Stimulated activated CD8-positive, alpha-beta memory T cell treated with anti-CD3 and anti-CD28 coated beads, Interleukin-7, amount 100 ng/mL, for 1 hour (primary cell): ENCODE measurements at places on chromosomes 7 and 10.

DNA sequence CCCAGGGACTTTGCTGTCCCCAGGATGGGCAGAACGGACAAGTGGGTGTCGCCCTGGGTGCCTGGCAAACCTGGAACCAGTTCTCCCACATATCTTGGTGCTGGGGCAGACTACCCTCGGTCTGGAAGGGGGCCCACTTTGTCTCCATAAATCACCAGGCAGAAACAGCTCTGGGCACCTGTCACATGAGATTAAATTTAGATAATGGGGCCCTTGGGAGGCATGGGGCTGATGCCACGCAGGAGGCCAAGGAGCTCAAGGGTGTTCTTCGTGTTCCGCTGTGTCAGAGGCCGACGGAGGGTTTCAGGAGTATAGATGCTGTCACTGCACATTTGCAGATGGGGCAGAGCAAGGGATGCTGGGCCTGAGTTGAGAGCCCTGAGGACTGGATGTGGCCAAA lies 72.7 kb downstream of the TMEM130 start:
- DNase-seq, result no peak

GRCh38 chr10:86472061-86472460 lies 49.5 kb downstream of the WAPL start:
- DNase-seq, result no peak

GRCh38 chr7:79977481-79977880 lies 157.2 kb upstream of the GNAI1 start:
- DNase-seq, result no peak

DNA sequence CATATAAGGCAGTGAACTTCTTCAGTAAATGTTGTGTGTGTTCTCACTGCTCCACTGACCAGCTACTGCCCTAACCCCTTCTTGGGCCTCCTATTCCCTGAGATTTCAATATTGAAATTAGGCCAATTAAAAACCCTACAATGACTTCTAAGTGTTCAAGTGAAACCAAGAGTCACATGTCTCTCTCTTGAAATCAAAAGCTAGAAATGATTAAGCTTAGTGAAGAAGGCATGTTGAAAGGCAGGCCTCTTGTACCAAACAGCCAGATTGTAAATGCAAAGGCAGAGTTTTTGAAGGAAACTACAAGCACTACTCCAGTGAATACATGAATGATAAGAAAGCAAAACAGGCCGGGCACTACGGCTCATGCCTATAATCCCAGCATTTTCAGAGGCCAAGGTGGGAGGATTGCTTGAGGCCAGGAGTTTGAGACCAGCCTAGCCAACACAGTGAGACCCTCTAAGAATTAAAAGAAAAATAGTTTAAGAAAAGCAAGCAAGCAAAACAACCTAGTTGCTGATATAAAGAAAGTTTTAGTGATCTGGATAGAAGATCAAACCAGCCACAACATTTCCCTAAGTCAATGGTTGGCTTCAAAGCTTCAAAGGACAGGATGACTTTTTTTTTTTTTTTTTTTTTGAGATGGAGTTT lies 22.3 kb downstream of the BRAF start:
- DNase-seq, result no peak

- DNase-seq, result no peak
Observed at GRCh38 chr7:151481650-151482505, 37.8 kb downstream of the RHEB start.

DNA sequence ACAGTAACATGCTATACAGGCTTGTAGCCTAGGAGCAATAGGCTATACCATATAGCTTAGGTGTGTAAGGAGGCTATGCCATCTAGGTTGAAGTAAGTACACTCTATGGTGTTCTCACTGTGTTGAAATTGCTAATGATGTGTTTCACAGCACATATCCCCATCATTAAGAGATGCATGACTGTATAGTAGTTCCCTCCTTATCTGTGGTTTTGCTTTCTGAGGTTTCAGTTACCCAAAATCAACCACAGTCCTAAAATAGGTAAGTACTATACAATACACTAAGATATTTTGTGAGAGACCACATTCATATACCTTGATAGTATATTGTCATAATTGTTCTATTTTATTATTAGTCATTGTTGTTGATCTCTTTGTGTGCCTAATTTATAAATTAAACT lies 12.7 kb downstream of the FZD1 start:
- no peak for DNase-seq

GRCh38 chr7:105011831-105012502 lies 2.0 kb upstream of the KMT2E start:
- no peak for DNase-seq

- DNase-seq, result no peak
Observed at GRCh38 chr10:88281592-88282347, 301.3 kb downstream of the RNLS start.

DNA sequence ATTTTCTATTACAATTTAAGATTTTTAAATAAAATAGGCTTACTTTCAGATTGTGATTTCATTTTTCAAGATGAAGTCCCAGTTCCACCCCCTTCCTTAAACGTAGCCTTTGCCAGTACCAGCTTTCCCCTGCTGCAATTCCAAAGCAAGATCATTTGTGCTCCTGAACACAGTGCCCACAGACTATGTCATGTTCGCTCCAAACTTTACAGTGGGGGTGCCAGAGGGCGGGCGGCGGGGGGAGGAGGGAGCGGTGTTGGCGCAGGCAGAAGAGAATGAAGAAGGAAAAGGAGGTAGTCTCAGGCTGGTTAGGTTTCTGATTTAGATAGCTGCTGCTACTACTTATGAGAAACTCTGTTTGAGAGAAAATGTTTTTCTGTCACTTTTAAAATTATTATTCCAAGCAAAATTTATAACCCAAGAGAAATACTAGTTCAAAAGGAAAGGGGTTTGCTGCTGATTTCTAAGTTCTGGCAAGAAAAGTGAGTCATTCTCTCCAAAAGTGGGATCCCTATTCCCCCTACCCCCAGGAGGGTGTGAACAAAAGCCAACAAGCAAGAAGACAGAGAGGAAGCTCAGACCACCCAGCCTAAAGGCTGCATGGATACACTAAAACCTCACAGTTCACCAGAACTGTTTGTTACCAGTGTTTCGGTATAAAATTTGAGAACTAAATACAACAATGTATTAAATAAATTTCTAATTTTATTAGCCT lies 109.6 kb downstream of the SRPK2 start:
- no peak for DNase-seq
